ENCODE measurements at places on chromosomes 2 and 18.

- no peak for DNase-seq
Observed at GRCh38 chr18:52748343-52748742, 408.3 kb downstream of the DCC start.

GRCh38 chr18:11880586-11881304, 27.4 kb downstream of the MPPE1 start:
- DNase-seq, result no peak

DNA sequence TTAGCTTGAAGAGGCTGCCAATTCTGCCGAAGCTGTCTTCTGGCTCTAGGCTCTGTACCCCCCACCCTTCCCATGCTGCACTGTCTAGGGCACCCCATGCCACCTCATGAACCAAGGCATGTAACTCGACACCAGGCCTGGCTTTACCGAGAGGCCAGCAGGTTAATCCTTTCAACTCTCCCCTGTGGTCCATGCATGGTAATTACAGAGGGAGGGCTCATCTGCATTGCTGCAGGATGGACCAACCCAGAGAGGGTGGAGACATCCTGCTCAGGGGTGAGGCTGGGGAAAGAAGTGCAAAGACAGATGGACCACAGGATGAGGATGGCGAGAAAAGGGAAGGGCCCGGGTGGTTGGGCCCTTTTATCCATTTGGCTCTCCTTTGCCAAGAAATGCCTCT, 65.8 kb downstream of the KCTD1 start:
- DNase-seq, result no peak

- no peak for DNase-seq
Observed at GRCh38 chr18:61173554-61173953, 159.7 kb upstream of the CDH20 start.

DNA sequence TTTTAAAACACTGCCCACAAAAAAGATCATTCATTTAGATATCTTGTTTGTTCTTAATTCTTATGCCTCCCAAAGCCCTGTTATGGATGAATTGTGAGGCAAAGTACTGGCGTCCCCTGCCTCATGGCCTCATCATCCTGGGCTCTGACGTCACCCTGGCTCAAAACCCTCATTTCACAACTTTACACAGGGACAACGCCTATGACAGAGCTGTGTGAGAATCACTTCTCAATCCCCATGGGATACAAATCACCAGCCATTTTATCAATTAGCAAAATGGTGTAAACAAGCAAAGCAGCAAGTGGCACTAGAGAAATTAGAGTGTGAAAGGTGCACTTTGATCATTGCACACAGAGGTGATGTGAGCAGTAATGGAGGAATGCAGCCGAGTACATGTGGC, 16.6 kb downstream of the FHOD3 start:
- DNase-seq, result no peak

Data from suppressor macrophage (primary cell).